ENCODE measurements at places on chromosomes 13 and 19.

- no peak for ATAC-seq
Observed at GRCh38 chr13:84896128-84896527, 903.1 kb downstream of the SLITRK6 start.

DNA sequence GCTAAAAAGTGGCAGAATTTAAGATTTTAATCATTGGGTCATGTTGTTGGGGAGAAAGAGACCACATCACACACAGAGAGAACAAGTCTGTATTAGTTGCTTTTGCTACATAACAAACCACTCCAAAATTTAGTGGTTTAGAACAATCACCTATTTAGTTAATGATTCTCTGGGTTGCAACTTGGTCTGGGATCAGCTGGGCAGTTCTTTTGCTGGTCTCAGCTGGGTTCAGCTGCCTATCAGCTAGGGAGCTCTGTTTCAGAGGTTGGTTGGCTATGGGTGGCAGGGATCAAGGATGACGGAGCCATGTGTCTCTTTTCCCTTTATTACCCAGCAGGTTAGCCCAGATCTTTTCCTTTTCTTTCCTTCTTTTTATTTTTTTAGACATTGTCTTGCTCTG is 8.9 kb downstream of the PINLYP start:
- no peak for ATAC-seq

GRCh38 chr13:25196971-25197370 is 24.9 kb upstream of the AMER2 start:
- ATAC-seq, result no peak

DNA sequence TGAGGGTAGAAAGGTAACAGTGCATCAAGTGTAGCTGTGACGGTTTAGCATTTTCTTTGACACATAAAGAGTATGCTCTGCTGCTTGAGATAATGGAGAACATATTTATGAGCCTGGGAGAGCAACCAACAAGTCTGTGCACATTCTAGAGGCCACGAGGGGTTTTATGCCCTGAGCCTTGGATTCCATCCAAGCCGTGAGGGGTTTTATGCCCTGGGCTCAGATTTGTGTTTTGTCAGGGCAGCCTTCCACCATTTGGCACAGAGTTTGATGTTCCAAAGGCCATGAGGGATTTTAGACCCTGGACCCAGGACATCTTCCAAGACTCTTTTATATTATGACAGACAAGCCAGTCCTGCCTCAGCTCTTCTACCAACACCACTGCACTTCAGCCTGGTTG is 106.4 kb downstream of the ZNF486 start:
- ATAC-seq, result no peak

DNA sequence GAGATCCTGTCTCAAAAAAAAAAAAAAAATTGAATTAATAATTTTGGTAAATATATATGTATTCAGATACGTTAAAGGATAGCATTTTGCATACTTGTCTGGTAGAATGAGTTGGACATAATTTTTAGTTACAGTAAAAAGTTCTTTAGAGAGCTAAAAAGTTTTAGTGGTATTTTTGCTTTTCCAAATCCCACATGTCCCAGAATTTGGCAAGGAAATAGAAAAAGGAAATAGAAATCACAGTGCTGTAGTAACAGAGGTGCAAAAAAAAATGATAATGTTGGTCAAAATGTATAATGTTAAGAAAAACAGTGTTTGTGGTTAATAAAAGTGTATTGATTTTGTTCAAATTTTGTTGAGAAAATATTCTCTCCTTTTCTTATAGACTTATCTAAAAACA is 96.8 kb downstream of the LRCH1 start:
- ATAC-seq, result no peak

Data from activated T-helper 17 cell treated with anti-CD3 and anti-CD28 coated beads, Interleukin-2, amount 50 U/mL, for 72 hours (primary cell).